ENCODE measurements at places on chromosomes 4 and X.
A peak's percentile ranks its signal among the peaks of the same experiment; 100 is the strongest.

- peak; percentile 62 for DNase-seq
These were observed 571.9 kb upstream of the LCORL start for GRCh38 chr4:18593297-18594002.

- DNase-seq, result no peak
These were observed 200.3 kb downstream of the FAT4 start for GRCh38 chr4:125515016-125515415.

- no peak for DNase-seq
These were observed 323.9 kb upstream of the FAM241A start for GRCh38 chr4:111821342-111821741.

DNA sequence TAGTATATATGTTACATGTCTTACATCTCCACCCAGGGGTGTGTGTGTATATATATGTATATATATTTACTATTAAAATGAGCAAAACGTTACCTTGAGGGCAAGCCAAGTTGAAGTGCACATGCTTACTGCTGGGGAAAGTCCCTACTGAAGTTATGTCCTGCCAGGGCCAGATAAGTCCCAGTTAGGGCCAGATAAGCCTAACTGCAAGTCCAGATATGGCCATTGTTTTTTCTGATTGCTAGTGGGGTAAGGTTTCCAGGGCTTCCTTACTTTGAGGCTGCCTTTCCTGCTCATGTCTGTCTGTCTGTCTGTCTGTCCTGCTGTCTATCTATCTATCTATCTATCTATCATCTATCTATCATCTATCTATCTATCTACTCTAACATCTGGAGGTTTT is 19.3 kb upstream of the ZNF81 start:
- DNase-seq, result no peak

- DNase-seq, result no peak
These were observed 18.4 kb downstream of the NMU start for GRCh38 chr4:55617587-55618197.

GRCh38 chr4:56817840-56818491 is 3.5 kb downstream of the SPINK2 start:
- DNase-seq, result no peak

DNA sequence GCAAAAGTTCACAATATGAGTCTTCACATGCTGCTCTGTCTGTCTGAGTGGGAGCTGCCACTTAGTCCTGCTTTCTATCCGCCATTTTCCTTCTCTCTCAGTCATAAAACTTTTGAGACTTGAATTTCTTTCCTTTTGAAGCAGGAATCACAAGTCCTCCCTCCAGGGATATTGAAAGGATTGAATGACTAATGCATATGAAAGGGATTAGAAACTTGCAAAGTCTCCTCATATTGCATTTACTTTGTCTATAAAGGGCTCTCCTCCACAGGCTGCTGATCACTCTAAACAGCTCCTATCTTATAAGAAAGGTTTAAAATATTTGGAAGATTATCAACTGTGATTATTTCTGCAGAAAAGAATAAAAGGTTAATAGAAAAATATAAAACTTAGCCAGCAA is 879.1 kb downstream of the ARAP2 start:
- DNase-seq, result no peak

DNA sequence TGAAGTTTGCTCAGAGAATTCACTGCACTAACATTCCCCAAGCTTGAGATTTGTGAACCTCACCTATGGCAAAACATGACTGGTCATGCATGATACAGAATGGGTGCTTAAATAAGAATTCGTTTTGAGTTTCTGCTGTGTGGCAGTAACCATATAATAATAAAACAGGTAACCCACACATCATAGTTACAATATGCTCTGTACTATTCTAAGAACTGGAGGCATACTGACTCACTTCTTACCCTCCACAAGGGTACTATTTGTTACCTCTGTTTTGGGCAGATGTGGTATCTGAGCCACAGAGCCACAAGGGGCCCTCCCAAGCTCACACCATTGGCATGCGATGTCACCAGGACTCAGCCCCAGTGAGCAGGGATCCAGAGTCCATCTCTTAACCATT is 17.6 kb downstream of the SLC2A9 start:
- no peak for DNase-seq

DNA sequence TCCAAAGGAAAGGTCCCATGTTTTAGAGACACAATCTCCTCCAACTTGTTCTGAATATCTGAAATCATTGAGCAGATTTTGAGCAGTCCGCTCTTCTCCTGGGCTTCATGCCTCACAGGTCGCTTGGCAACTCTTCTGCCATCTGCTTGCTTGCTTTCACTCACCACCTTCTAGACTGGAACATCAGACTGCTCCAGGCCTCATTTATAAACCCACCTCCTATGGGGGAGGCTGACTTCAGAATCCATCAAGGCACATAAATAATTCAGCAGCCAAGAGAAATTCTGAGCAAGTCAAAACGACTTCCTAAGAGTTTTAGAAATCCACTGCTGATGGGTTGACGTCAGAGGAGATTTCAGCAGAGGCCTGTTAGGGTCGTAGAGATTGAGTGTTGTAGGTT is 64.1 kb downstream of the FAM184B start:
- no peak for DNase-seq

DNA sequence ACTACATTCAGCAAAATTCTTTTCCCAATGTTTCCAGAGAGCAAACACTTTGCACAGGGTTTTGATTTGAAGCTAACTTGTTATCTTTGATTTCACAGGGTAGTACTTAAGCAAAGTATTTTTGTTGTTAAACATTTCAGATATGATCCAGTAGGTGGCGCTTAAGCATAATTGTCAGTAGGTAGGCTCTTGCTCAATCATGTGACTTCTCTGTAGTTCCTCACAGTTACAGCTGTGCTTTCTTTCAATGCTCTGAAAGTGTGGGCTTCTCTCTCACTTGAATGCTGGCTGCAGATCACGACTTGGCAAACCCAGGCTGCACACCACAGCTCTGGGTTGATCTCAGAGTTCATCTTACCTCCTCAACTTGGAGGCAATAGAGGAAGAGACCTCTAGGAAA is 1016.5 kb downstream of the SH3BGRL start:
- no peak for DNase-seq

DNA sequence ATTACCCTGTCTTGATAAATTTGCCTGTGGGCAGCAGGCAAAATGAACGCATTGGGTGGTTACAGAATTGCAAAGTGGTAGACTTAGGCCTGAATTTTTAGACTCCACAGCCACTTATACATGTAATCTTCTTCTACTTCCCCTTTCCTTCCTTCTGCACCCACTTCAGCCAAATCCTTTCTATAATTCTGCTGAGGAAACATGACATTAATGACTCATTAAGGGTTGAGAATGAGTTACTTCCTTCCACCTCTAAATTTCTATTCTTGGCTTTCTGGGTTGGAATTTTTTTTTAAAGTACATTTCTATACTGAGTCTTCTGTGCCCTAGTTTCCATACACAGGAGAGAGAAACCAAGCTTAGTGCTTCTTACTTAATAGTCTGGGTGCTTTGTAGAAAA is 10.1 kb downstream of the PAPSS1 start:
- DNase-seq, result no peak

- no peak for DNase-seq
These were observed 2062.4 kb downstream of the ARAP2 start for GRCh38 chr4:34181891-34182290.

DNA sequence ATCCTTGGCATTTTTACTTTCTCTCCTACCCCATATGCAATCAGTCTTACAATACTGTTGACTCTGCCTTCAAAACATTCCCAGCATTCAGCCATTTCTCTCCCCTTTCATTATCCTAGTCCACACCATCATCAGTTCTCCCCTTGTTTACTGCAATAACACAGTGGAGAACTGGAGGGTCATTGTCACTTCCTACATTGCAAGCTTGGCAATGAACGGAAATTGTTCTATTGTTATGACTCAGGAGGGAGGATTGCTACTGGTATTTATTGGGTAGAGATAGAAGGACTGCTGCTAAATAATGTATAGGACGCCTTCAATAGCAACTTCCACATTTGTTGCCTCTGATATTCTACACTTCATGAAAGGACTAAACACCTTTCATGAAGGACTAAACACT is 231.8 kb downstream of the BANK1 start:
- DNase-seq, result no peak

DNA sequence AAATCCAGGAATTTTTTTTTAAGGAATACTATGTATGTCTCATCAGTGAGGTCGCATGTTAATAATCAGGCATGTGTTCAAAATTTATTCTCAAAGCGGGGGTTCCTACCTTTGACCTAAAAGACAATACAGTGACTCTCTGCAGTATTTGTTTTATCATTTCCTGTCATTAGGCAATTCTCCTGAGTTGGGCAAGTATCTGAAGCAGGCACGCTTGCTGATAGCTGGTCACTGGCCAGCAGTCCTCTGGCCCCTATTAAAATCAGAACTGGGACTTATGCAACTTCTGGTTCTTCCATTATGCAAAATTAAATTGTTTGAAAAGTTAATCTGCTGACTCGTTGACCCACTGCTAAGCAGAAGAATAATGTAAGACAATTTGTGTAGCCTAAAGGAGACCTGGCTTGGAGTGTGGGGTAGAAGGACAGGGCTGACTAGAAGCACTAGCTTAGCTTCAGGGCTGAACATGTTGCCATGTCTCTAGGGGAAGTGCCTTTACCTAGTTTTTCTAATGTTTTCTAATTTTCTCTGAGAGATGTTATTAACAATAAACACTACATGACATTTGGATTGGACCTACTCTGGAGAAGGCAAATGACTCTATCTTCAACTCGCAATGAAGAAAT is 36.0 kb upstream of the GABRA2 start:
- no peak for DNase-seq

- no peak for DNase-seq
These were observed 47.6 kb downstream of the THOC2 start for GRCh38 chrX:123685232-123685631.

- no peak for DNase-seq
These were observed 105.4 kb downstream of the HS6ST2 start for GRCh38 chrX:132853040-132853439.

DNA sequence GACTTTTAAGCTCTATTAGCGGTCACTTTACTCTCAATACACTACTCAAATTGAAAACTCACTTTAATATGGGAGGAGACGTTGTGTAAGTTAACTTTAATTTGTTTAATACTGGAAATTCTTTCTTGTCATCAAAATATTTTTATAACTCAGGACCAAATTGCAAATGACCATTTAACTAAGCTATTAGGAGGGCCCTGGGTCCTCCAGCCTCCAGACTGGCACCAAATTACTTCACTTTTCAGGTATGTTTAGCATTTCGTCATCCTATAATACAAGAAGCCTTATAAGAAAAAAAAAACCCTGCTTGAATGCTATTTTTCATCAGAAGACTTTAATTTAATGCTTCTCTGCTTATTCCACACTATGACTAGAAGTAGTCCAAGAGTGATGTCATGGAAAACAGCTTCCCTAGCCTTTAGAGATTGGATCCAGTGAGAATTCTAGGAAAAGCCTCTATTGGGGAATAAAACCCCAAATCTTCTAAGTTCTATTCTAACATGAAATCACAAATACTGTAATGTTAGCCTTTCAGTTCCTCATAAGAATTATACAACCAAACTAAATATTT is 6.6 kb downstream of the KLHL15 start:
- no peak for DNase-seq

GRCh38 chr4:144451766-144452450 is 194.0 kb upstream of the HHIP start:
- DNase-seq, result no peak

- DNase-seq, result no peak
These were observed 38.0 kb downstream of the TRIM2 start for GRCh38 chr4:153241970-153242838.

GRCh38 chr4:88457307-88458103 is 586 bp downstream of the HERC5 start:
- no peak for DNase-seq

GRCh38 chr4:681736-682451 is 7.1 kb downstream of the SLC49A3 start:
- peak; percentile 65 for DNase-seq

DNA sequence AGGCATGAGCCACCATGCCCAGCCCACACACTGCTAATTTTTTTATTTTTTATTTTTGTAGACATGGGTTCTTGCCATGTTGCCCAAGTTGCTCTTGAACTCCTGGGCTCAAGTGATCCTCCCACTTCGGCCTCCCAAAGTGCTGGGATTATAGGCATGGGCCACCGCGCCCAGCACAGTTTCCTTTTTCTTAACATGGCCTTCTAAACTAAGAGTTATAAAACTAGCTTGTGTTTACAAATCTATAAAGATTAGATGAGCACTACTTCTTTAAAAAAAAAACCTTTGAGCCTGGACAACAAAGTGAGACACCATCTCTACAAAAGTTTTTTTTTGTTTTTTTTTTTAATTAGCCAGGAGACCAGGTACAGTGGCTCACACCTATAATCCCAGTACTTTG is 10.7 kb downstream of the GRSF1 start:
- DNase-seq, result no peak

GRCh38 chrX:97132664-97133415 is 249.1 kb downstream of the RPA4 start:
- no peak for DNase-seq

DNA sequence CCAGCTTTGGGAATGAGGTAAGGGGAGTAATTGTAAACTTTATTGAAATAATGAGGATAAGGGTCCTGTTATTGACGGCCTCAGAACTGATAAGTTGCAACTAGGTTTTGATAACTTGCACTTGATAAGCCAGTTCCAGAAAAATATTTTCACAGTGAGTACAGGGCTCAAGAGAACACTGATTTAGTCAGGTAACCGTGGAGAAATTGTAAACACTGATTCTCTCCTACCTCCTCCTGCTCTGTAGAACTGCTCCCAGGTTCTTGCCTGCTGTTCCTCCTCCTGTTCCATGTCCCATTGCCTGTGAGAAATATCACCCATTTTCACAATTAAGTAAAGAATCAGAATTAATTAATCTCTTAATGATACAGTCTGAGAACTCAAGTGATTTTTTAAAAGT is 55.0 kb upstream of the CXXC4 start:
- DNase-seq, result no peak

- no peak for DNase-seq
These were observed 57.3 kb upstream of the SLIT2 start for GRCh38 chr4:20194123-20195013.

DNA sequence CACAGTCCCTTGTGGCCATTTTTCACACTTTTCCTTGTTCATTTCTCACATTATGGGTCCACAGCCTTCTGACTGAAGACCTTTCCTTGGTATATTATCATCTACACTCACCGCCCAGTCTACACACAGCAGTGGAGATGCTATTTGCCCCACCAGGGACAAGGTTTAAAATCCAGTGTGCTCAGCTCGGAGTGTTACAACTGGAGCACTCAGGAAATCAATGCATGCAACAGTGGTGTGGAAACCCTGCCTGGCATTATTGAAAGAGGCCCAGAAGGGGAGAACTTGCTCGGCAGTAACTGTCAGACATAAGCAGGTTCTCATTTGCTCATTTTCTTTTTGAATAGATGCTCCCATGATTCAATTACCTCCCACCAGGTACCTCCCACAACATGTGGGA is 340.9 kb downstream of the DHRSX start:
- DNase-seq, result no peak

- no peak for DNase-seq
These were observed at the start of gene AVPR2 for GRCh38 chrX:153903991-153904957. Gene AVPR2 (plus strand): TSS chrX:153904673. CDS start chrX:153905146, 473 bp downstream.

DNA sequence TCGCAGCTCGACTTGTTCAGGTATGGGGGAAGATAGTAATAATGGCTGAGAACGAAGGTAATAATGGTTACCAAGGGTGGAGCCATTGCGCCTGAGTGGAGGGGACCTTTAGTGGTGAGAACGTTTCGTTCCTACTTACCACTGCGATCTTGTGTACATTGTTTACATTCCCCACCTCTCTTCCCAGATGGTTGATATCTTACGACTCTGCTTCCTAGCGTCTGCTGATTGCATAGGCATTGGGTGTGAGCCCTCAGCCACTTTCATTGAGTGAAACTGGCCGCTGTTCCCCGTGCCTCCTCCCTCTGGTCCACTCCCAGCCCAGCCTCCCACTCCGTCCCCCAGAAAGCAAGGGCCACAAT is 850 bp downstream of the IGBP1 start:
- no peak for DNase-seq

- DNase-seq, result no peak
These were observed 11.3 kb upstream of the PPM1K start for GRCh38 chr4:88295656-88296055.
